ENCODE measurements at places on chromosomes 16 and 17.

GRCh38 chr16:48361540-48362144 is 23.6 kb downstream of the SIAH1 start:
- no peak for DNase-seq

DNA sequence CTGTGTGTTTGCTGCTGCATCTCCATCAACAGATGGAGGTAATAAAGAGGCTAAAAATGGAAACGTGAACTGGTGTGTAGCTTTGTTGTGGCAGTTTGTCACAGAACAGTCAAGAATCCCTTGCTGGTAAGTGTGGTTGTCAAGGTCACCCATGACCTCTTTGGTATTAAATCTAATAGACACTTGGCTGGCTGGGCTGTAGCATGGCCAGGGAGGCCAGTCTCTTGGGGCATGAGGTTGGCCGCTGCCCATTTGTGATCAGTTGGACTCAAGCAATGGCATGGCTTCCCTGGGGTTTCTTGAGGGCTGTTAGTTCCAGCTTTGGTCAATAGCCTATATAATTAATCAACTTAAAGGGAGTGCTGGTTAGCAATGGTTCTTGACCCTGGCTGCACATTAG is 14.8 kb upstream of the HS3ST2 start:
- DNase-seq = no peak

GRCh38 chr17:34095106-34095505 is 160.0 kb upstream of the CCL2 start:
- DNase-seq = no peak

- DNase-seq = no peak
Observed at GRCh38 chr17:34207572-34207971, 47.5 kb upstream of the CCL2 start.

GRCh38 chr17:32152130-32152529 is 9.8 kb downstream of the RHOT1 start:
- DNase-seq = no peak

GRCh38 chr16:85436636-85437165 is 176.4 kb upstream of the GSE1 start:
- DNase-seq = no peak
